ENCODE measurements at places on chromosomes 2 and 18.

DNA sequence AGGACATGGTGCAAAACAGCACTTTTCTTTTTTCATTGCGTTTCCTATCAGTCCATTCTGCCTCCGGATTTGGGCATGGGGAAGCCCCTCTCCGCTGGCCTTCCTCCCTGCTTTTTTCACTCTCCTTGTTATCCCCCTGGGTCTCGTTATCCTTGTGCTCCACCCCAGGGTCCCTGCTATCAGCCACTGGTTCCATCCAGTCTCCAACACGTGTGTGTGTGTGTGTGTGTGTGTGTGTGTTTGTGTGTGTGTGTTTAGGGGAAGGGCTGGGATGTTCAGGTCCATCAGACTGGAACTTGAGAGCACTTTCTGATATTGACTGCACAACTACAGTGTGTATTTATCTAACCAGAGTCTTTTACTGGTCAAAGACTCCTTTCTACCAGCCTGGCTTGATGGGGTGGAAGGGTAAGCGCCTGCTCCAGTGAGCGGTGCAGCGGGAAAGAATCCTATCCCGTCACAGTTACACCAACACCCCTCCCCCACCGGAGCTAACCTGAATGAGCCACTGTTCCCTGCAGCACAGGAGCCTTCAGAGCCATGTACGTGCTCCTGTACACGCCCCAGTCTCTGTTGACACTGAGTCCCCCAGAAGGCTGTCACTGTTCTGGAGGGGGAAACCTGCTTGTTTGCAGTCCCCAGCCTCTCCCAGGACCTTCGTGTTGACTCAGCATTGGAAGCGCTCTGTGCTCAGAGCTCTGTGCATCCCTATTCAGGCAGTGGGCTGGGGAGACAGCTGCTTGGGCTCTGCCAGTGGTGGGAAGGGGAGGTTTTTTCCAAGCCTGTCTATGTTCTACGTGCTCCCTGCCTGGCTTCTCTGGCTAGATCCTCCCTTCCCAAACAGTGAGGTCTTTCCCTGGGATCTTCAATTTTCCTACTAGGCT is 4.6 kb downstream of the INHA start:
- DNase-seq = no peak

GRCh38 chr2:220569112-220569897 is 941.9 kb downstream of the SLC4A3 start:
- DNase-seq = no peak

DNA sequence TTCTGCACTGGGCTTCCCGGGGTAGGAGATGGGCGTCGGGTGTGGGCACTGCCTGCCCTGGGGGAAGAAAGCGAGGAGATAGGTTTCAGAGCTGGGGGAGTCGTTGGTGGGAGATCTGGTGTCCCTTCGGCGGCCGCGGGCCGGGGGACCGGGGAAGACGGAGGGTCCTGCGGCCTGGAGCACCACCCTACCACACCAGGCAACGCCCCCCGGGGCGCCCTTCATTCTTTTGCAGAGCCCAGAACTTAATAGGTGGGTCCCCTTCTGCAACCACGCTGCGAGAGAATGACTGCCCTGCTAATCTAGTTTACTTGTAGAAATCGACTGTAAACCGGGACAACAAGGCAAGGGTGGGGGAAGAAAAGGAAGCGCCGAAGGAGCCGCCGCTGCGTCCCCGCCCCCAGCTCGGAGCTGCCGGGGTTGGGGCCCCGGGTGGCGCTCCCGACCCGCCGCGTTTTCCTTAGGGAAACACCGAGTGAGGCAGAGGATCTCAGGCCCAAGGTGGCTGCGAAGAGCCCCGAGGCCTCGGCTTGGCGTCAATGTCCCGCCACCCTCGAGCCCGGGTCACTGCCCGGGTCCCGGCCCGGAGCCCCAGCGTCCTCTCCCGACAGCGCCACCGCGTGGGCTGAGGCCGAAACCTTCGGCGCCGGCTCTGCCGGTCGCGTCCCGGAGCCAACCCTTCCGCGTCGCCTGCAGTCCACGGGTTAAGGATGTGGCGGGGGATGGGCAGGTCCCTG is 5.4 kb upstream of the SATB2 start:
- DNase-seq = no peak

- DNase-seq = no peak
These were observed 70.1 kb downstream of the OSR1 start for GRCh38 chr2:19288291-19288690.

- DNase-seq = no peak
These were observed 81.8 kb downstream of the TNS1 start for GRCh38 chr2:217920879-217921603.

DNA sequence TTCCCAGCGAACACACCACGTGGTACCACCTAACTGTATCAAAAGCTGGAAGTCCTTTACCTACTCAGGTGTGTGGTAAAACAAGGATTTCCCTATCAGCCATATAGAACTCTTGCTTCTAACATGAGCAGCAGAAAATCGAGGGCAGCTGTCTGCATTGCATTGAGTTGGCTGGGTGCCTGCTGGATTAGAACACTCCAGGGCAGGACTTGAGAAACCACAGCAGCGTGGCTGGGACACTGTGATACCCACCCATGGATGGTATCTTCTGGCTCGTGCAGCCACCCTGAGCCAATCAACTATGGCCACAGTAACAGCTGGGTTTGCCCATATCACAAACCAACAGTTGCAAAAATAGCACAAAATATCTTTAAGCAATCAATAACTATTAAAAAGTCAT is 188.3 kb downstream of the FBXO15 start:
- no peak for DNase-seq

DNA sequence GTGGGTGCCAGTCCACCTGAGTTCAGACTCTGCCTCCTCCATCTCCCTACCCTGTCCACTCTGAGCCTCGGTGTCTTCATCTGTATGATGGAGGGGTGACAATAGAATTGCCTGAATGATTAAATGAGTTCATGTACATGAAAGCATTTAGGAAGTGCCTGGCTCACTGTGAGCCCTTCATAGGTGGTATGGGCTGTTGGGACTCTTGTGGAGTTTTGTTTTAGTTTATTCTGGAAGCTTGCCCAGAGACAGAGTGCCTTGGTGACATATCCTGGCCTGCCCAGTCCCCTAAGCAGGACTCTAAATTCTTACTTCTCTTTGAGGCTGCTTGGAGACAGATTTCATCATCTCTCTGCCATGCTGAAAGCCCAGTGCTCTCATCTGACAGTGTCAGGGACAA is 24.5 kb upstream of the GIGYF2 start:
- no peak for DNase-seq

GRCh38 chr2:208183972-208184705 is 5.7 kb downstream of the C2orf80 start:
- no peak for DNase-seq

GRCh38 chr18:36104749-36105148 is 24.4 kb downstream of the SLC39A6 start:
- DNase-seq = no peak

- no peak for DNase-seq
These were observed 13.3 kb downstream of the BCL2 start for GRCh38 chr18:63306249-63306648.

All from stimulated activated CD8-positive, alpha-beta memory T cell treated with anti-CD3 and anti-CD28 coated beads, Interleukin-4, amount 100 ng/mL, for 1 hour (primary cell).